ENCODE measurements at places on chromosomes 1 and 21.

DNA sequence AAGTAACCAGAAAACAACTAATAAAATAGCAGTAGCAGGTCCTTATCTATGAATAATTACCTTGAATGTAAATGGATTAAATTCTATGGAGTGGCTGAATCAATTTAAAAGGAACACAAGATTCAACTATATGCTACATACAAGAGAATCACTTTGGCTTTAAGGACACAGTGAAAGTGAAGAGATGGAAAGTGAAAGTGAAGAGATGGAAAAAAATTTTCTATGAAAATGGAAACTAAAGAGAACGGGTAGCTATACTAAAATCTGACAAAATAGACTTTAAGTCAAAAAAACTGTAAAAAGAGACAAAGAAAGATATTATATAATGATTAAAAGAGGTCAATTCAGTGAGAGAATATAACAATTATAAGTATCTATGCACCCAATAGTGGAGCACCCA is 54.7 kb downstream of the C1orf185 start:
- DNase-seq = no peak

DNA sequence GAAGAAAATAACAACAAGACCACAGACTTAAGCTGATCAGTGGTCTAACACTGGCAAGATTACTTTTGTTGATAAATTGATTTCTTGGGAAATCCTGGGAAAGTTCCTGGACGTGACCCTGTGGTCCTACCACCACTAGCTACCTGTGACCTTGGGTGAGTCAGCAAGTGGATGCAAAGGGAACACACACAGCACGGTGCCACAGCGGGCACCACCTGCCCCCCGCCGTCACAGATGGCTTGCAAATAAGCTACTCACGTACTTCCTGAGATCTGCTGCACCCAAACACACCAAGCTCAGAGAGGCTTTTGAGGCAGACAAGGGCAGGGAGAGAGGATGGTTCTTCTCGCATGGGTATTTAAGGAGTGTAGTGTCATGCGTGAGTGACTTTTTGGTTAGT is 12.7 kb downstream of the CFAP298 start:
- DNase-seq = no peak

GRCh38 chr1:5708346-5709245 is 283.6 kb downstream of the NPHP4 start:
- no peak for DNase-seq

GRCh38 chr1:62241371-62242131 is 46.9 kb downstream of the L1TD1 start:
- no peak for DNase-seq

DNA sequence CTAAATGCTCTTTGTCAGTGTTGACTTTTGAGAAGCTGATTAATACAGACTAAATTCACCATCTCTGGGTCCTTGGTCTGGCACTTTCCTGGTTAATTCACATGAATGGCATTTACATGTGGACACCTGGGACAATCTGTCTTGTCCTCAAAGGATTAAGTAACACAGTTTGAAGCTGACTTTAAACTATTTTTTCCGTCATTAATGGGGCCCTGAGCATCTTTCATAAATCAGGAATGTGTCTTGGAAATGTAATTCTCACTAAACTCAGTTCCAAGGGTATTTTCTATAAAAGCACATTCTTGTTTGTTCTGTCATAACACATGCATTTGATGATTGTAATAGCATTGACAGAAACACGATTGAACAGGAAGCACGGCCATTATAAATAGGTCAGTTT is 26.7 kb upstream of the NBL1 start:
- no peak for DNase-seq

Data from NCI-H1048 (cell line).